GM23338 (cell line): ENCODE measurements at places on chromosomes 13 and 19. TPM values are rescaled to one million over a fixed set of nuclear protein-coding genes. Genes with fewer than 3 reads are reported as not detected.

Gene MYO16
- total RNA-seq = 0.10 TPM in 1 of 2 replicates, not detected in the other

Gene ZNF709
- 1.8 and 2.7 TPM in 2 replicates for total RNA-seq

Gene TMPRSS9
- 0.16 and 0.28 TPM in 2 replicates for total RNA-seq

GRCh38 chr19:15466851-15467733 is 2.7 kb upstream of the RASAL3 start:
- no peak for DNase-seq

DNA sequence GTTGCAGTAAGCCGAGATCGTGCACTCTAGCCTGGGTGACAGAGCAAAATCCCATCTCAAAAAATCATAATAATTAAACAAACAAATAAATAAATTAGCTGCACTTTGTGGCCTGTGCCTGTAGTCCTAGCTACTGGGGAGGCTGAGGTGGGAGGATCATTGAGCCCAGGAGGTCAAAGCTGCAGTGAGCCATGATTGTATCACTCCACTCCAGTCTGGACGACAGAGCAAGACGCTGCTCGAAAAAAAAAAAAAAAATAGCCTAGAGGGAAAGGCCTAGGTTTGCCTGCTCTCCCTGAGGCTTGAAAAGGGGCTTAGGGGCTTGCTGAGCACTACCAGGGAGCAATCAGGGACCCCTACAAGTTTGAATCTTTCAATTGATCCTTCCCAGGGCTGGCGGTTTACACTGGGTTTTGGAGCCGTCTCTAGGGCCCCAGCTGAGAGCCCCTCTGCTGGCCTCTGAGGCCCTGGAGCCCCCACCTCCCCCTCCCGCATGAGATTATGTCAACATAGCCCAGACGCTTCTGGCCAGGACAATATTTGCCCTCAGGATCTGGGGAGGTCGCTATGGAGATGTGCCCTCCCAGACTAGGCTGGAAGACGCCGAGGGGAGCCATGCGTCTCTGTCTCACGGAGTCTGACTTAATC is 10.4 kb upstream of the GIPR start:
- no peak for DNase-seq

DNA sequence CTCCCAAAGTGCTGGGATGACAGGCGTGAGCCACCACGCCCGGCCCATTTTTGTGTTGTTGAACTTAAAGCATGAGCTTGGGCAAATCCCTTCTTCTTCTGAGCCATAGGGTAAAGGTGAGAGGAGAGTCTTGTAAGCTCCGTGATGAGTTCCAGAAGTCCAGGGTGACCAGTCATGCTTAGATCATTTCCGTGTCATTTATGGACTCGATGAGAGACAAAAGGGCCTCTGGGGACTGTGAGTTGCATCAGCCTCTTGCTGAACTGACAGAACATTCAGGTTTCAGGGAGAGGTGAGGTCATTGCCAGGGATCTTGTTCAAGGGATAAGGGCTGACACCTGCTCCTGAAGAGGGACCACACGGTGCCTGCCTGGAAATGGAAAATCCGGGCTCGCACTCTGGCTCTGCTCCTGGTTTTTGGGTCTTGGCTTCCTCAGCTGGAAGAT is 53.6 kb downstream of the GADD45B start:
- DNase-seq = no peak

- no peak for DNase-seq
These were observed at the start of gene PRTN3 for GRCh38 chr19:840519-841206. Gene PRTN3, plus strand, starts transcription at chr19:840999. Its CDS starts 10 bp downstream, at chr19:841009.

DNA sequence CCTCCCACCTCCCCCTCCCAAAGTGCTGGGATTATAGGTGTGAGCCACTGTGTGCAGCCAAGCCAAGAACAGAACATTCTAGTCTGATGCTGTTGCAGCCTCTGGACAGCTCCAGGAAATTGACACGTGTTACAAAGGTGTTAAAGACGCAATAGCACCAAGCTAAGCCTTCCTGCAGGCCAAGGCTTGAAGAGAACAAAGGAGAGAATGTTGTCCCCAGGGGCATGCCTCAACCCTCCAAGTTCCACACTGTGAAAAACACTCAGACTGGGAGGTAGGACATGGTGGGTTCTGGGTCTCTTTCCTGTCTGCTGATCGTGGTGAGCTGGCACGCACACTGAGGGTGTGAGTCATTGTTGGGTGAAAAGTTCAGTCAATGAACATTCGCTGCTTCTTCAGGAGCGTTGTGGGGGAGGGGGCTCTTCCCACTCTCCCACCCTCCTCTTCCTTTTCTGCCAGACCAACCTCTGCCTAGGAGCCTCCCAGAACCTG is 5.3 kb upstream of the PTPRS start:
- no peak for DNase-seq

DNA sequence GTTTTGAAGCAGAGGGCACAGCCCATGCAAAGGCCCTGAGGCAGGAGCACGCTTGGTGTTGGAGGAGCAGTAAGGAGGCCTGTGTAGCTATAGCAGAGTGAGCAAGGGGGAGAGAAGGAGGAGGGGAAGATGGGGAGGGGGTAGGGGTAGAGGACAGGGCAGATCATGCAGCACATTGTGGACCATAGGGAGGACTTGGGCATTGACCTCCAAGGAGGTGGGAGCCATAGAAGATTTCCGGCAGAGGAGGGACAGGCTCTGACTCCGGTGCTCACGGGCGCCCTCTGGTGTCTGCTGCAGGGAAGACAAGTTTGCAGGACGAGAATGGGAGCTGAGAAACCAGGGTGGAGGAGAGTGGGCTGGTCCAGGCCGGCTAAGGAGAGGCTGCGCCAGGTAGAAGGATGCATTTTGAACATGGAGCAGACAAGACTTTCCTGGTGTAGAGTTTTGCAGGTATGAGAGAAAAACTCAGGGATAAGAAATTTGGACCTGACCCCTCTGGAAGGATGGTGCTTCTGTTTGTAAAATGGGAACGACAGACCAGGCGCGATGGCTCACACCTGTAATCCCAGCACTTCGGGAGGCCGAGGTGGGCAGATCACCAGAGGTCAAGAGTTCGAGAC is 13.7 kb upstream of the CREB3L3 start:
- DNase-seq = peak; percentile 83

- no peak for DNase-seq
These were observed 56.9 kb upstream of the KCTD4 start for GRCh38 chr13:45257638-45258333.

DNA sequence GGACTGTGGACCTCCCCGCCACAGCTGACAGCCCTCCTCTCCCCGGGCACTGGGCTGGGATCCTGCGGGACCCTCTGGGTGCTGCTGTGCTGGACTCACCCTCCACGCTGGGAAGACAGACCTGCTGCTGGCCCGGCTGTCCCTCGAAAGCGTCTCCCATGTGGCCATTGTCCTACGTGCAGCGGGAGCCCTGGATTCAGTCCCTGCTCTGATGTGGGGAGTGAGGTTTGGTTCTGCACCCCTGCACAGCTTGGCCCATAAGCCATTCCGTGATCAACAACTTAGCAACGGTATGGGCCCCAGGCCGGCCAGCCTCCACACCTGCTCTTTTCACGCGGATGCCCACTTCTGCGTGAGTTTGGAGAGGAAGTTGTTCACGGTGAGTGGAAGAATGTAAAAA is 195.2 kb downstream of the TEX29 start:
- DNase-seq = no peak

- peak; percentile 21 for DNase-seq
These were observed 760 bp downstream of the ZNF91 start for GRCh38 chr19:23394511-23394910.

DNA sequence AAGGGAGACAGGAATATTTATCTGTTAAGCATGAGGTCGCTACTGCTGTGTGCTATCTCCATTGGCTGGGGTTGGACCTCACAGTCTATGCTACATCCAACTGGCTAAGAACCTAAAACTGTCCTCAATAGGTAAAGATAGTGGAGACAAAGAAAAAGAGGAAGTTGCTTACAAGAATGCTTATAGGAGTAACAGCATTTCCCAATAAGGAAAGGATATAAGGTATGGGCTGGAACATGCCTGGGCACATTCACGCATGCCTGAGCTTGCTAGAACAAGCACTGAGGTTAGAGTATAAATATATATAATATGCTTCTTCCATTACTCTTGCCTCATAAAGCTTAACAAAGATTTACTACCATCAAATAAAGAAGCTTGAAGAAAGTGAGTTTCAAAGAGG is 47.9 kb upstream of the CEACAM21 start:
- peak; percentile 33 for DNase-seq
